ENCODE measurements at places on chromosomes 11 and 22.

GRCh38 chr11:35354644-35355043, 64.7 kb downstream of the SLC1A2 start:
- no peak for DNase-seq

GRCh38 chr22:23684561-23685031, 6.2 kb upstream of the RGL4 start:
- peak; percentile 85 for DNase-seq

DNA sequence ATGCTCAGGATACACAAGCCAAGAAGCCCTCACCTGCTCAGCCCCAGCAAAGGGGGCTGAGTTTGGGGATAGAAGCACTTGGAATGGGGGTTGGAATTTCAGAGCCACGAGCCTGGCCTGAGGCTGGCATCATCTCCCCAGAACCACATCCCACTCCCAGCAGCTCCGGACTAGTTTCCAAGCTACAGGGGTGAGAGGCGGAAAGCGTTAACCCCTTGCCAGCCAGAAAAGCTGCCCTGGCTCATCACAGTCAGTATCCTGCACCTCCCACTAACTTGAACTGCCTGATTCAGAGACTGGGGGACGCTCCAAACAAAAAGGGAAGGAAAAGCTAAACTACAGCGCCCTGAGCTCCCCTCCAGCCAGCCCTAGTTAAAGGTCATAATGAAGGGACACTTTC, 19.0 kb upstream of the CHST1 start:
- DNase-seq, result no peak

DNA sequence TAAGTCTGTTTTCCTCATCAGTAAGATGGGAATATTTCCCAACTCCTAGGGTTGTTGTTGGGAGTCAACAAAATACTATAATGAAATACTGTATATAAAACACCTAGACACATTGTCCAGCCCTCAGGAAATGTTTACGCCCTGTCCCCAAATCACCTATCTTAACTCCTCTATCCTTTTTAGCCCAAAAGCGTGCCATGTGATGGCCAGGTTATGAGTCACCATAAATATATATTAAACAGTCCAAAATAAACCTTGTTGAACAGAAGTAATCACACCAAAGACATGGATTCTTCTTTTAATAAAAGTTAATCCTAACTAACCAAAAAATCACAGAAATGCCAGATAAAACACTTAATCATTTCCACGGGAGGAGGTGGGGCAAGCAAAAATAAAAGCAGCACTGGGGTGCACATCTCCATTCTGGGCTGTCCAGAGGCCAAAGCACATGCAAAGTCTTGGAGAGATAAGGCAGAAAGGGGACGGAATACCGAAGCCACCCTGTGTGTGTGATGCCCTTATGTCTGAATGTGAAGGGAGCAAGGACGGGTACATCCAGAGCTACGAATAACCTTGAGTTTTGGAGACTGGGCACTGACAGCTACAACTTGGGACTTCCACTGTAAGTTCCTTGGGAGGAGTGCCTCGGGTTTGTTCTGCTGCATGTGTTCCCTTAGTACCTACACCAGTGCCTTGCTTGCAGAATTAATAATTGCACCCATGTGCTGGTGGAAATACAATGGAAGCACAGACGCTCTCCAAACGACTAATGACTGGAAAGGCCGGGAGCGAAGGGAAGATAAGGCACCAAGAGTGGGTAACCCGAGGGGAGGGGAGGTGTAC, 1.1 kb downstream of the OSBP start:
- peak; percentile 54 for DNase-seq

GRCh38 chr11:45180179-45180847, 33.9 kb downstream of the PRDM11 start:
- DNase-seq, result no peak

DNA sequence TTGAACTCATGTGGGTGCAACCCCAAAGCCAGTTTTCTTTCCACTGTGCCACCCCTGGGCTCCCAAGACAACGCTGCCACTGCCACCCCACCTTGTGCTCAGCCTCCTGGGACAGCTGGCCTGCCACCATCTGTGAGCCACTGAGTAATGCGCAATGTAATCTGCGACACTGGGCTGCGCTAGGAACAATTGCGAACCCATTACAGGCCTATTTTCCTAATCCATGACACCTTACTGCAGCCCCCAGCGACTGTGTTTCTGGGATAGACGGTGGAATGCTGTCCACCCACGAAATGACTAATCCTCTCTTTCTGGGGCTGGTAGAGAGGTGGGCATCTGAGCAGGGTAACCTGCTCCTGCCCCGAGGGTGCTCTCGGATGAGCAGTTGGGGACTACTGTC, 22.2 kb downstream of the FLRT1 start:
- DNase-seq, result no peak

- no peak for DNase-seq
Observed at GRCh38 chr11:132008872-132009271, 638.5 kb downstream of the NTM start.

GRCh38 chr22:44915441-44915840, 94.4 kb downstream of the PHF21B start:
- no peak for DNase-seq

- no peak for DNase-seq
Observed at GRCh38 chr11:133323354-133323753, 208.9 kb downstream of the OPCML start.

GRCh38 chr22:37186228-37186996, 1.6 kb downstream of the C1QTNF6 start:
- DNase-seq, result peak; percentile 86

DNA sequence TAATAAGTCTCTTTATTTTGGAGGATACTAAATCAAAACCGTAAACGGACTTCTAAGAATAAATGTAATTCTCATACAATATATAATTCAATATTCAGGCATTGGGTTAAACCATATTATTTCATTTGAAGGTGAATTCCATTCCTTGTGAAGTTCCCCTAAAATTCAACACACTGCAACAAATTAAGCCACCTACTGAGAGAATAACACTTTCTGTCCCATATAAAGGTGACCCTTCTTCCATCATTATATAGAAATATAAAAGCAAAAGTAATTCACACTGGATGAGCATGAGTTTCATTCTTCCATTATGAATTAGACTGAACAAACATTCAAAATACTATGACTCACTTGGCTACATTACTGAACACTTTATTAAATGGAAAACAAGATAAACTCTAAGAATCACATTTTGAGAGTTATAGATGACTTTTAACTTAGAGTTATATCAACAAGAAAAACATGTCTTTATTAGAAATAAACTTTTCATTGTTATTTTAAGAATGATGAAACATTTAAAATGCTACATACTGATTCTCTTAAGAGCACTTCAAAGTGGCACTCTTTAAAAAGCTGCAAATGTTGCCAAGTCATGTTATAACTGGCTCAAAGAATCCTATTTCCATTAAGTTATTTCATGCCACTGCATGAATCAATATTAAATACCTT, 2.8 kb downstream of the SESN3 start:
- DNase-seq, result no peak

DNA sequence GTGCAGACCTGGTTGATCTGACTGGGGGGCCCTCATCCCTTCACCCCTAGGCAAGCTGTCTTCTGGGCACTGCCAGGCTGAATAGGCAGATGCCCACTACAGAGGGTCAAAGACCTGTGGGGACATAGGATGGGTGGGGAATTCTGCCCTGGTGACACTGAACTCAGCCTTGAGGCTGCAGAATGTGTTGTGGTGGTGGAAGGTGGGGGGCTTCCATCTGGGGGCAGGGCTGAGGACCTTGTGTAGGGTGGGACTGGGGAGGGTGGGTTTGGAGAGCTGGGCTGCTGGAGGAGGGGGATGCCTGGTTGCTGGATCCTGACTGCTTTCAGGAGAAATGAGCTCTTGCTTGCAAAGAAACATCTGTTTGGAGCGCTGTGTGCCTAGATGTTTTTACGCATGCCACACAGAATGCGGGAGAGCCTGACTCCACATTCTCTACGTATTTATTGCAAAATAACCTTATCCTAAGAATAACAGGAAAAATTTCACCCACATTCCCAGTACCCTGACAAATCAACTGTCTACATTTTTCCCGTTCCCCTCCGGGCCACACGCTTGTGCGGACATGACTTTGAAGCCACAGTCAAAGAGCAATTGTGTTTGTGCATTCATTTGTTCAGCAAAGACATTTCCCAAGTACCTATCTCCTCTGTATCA, 18.3 kb downstream of the SMIM38 start:
- DNase-seq, result no peak

GRCh38 chr11:131910523-131911387, 540.3 kb downstream of the NTM start:
- DNase-seq, result no peak

DNA sequence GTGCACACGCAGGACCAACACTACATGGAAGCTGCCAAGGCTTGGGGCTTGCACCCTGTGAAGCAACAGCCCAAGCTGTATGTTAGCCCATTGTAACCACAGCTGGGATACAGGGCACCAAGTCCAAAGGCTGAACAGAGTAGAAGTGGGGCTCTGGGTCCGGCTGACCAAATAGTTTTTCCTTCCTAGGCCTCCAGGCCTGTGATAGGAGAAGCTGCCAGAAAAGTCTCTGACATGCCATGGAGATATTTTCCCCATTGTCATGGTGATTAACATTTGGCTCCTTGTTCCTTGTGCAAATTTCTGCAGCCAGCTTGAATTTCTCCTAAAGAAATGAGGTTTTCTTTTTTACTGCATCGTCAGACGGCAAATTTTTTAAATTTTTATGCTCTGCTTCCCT, 941.2 kb downstream of the FAM181B start:
- DNase-seq, result no peak

- DNase-seq, result no peak
Observed at GRCh38 chr11:79241205-79241851, 199.5 kb downstream of the TENM4 start.

DNA sequence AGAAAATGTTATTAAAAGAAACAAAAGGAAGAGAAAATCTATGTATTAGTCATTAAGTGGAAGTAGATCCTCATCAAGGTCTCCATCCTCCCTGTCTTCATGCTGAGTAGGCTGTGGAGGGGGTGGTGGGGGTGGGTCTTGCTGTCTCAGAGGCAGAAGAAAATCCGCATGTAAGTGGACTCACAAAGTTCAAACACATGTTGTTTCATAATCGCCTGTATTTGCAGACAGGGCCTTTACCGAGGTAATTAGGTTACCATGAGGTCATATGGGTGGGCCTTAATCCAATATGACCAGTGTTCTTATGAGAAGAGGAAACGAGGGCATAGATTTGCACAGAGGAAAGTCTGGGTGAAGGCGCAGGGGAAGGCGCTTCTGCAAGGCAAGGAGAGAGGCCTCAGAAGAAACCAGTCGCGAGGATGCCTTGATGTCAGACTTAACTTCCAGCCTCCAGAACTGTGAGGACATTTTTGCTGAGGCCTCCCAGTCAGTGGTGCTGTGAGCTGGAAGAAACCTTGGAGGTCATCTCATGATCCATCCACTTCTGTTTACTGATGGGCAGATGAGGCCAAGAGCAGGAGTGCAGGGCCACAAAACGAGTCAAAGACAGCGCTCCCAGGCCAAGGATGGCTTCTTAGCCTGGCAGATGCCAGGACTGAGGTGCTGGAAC, 49.3 kb upstream of the THY1 start:
- DNase-seq, result no peak

- no peak for DNase-seq
Observed at GRCh38 chr11:71281204-71281603, 28.8 kb upstream of the SHANK2 start.

DNA sequence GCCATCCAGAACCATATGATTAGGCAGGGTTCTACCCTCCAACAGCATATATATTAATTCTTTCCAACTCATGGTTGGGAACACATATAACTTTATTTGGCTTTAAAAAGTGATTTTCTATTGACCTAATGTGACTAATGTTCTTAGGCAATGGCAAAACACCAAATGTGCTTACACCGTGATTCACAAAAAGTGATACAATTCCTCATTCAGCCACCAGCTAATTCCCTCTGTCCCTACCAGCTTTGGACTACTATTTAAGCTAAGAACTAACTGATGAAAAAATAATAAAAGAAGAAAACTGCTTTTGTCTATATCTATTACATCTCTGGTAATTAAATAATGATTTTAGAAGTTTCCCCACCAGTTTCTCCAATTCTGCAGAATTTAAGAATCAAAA, 4.7 kb downstream of the CTSC start:
- no peak for DNase-seq

DNA sequence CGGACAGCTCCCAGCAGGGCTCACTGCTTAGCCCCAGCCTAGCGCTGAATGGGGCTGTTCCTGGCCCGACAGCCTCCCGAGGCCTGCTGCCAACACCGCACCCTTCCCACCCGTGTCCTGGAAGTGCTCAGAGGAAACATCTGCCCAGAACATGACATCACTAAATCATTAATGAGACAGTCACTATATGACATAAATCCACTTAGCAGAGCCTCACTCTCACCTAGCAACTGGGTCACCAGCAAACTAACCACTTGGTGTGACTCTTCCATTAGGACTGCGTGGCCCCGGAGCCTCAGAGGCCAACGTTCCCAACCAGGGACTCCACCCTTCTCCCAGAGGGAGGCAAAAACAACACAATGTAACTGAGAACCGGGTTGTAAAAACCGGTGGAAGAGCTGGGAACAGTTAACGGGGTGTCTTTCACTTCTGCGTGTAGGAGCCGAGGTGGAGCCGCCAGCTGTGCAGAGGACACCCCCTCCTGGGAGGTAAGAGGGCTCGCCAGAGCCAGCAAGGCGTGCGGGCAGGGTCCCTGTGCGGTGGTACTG, 21.4 kb upstream of the PACSIN2 start:
- no peak for DNase-seq
